ENCODE measurements at places on chromosomes 1 and 21. TPM values are rescaled to one million over a fixed set of nuclear protein-coding genes. Genes with fewer than 3 reads are reported as not detected.

KCNJ9 gene
- total RNA-seq, result not detected

DNA sequence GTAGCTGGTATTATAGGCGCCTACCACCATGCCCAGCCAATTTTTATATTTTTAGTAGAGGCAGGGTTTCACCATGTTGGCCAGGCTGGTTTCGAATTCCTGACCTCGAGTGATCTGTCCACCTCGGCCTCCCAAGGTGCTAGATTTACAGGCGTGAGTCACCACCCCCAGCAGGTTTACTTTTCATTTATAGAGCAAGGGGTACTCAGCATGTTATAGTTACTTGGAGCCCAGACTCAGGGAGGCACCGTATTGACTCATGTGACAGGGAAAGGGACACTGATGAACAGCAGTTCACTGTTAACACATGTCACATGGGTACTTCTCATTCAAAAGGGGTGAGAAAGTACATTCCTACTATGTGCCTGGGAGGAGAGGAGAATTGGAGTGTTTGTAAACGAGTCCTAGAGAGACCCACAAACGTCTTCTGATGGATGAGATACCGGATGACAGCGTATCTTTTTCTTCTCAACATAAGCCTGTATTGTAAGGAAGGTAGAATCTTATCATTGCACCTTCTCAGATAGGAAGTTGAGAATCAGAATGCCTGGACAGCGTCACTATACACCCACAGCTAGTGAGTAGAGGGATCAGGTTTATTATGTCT is 510.0 kb downstream of the USP25 start:
- H3K4me3 ChIP-seq, result no peak overlapping the region
- no peaks in the 10 kb centered on the region for H3K4me1 ChIP-seq
- no peaks in the 10 kb centered on the region for H3K27me3 ChIP-seq
- H3K27ac ChIP-seq, result no peak overlapping the region
- no peak for DNase-seq

GRCh38 chr1:22330760-22331119 is 120.9 kb upstream of the ZBTB40 start:
- H3K4me3 ChIP-seq, result no peak overlapping the region
- H3K36me3 ChIP-seq, result no peaks in the 10 kb centered on the region
- H3K27ac ChIP-seq, result no peak overlapping the region
- no peaks in the 10 kb centered on the region for H3K27me3 ChIP-seq

LCE2C gene
- not detected for total RNA-seq

GRCh38 chr21:25456672-25457071 is 150.6 kb downstream of the MRPL39 start:
- peaks cover 8% of the 10 kb centered on the region for H3K4me1 ChIP-seq
- no peak overlapping the region for H3K4me3 ChIP-seq
- no peak overlapping the region for H3K27ac ChIP-seq
- H3K36me3 ChIP-seq, result no peaks in the 10 kb centered on the region
- DNase-seq, result peak; percentile 7
- H3K27me3 ChIP-seq, result no peaks in the 10 kb centered on the region

GRCh38 chr1:161070761-161071160 is 1.1 kb upstream of the ARHGAP30 start:
- DNase-seq, result no peak
- H3K27ac ChIP-seq, result no peak overlapping the region
- peaks cover 2% of the 10 kb centered on the region for H3K36me3 ChIP-seq
- no peak overlapping the region for H3K4me3 ChIP-seq
- no peaks in the 10 kb centered on the region for H3K4me1 ChIP-seq

- DNase-seq, result no peak
- H3K4me1 ChIP-seq, result no peaks in the 10 kb centered on the region
- no peaks in the 10 kb centered on the region for H3K27me3 ChIP-seq
- H3K36me3 ChIP-seq, result no peaks in the 10 kb centered on the region
- no peak overlapping the region for H3K27ac ChIP-seq
- no peak overlapping the region for H3K4me3 ChIP-seq
Measured at GRCh38 chr1:189530162-189530561, 947.5 kb downstream of the BRINP3 start.

DNA sequence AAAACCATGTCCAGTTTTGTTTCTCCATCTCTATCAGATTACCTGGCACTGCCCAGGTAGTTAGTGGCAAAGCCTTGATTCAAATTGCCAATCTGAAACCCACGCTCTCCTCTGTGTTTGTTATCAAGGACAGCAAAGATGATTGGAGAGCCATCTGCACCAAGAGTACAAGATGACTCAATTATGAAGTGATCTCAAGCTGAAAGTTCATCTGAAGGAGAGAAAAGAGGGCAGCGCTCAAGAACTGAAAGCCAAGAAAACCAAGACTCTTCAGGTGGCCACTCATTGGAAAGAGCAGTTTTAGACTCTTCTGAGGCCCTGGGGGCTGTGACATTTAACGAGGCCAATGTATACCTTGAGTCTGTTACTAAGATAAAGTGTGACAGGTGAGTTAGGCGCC is 13.8 kb downstream of the RXRG start:
- H3K4me3 ChIP-seq, result no peak overlapping the region
- no peaks in the 10 kb centered on the region for H3K36me3 ChIP-seq
- no peaks in the 10 kb centered on the region for H3K27me3 ChIP-seq
- H3K27ac ChIP-seq, result no peak overlapping the region
- DNase-seq, result no peak

GRCh38 chr1:36251794-36252481 is 27.7 kb downstream of the THRAP3 start:
- peaks cover 57% of the 10 kb centered on the region for H3K4me1 ChIP-seq
- H3K36me3 ChIP-seq, result no peaks in the 10 kb centered on the region
- H3K27me3 ChIP-seq, result no peaks in the 10 kb centered on the region

RASSF5 gene
- 21.5 TPM for total RNA-seq

DNA sequence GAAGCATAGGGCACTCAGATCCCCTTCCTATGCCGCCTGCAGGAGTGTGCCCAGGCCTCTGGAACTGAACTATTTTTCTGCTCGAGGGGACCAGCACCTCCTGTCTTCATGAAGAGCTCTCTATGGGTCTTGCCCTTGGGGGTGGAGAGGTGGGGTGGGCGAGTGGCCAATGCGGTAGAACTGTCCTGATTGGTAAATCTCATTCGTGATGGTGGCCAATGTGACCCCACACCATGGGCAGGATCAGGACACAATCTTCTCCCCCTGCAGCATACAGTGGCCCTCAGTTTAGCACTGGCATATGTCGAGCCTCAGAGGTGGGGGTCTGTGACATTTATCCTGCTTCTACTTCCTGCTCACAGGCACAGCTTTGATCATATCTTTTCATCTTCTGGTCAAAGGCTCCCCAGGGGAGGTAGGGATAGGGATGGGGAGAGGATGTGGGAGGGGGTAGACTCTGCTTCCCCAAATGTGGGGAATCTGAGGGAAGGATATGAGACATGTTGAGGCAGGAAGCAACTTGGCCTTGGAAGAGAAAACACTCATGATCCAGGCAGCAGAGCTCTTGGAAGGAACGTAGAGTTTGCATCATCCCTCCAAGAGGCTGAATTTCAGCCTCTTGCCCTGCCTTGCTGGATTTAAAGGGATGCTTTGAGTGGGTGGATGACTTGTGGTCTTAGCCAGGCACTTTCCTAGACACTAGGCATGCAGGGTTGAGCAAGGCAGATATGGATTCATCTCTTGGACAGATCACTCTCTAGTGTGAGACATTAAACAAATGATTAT is 81.8 kb downstream of the LAMC2 start:
- no peaks in the 10 kb centered on the region for H3K36me3 ChIP-seq
- H3K27ac ChIP-seq, result no peak overlapping the region
- no peak overlapping the region for H3K4me3 ChIP-seq

TAGLN2 gene
- total RNA-seq, result 118 TPM

DNA sequence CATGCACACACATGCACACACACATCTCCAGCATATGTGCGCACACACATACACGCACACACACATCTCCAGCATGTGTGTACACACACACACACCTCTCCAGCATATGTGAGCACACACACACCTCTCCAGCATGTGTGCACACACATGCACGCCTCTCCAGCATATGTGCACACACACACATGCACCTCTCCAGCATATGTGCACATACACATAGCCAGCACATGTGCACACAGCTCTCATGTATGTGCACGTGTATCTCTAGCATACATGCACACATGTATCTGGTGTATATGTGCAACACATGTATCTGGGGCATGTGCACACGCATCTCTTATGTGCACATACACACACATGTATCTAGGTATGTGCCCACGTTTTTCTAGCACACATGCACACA is 57.9 kb downstream of the SLC19A1 start:
- H3K27me3 ChIP-seq, result no peaks in the 10 kb centered on the region
- DNase-seq, result no peak
- H3K36me3 ChIP-seq, result peaks cover 2% of the 10 kb centered on the region
- no peaks in the 10 kb centered on the region for H3K4me1 ChIP-seq
- no peak overlapping the region for H3K4me3 ChIP-seq

DNA sequence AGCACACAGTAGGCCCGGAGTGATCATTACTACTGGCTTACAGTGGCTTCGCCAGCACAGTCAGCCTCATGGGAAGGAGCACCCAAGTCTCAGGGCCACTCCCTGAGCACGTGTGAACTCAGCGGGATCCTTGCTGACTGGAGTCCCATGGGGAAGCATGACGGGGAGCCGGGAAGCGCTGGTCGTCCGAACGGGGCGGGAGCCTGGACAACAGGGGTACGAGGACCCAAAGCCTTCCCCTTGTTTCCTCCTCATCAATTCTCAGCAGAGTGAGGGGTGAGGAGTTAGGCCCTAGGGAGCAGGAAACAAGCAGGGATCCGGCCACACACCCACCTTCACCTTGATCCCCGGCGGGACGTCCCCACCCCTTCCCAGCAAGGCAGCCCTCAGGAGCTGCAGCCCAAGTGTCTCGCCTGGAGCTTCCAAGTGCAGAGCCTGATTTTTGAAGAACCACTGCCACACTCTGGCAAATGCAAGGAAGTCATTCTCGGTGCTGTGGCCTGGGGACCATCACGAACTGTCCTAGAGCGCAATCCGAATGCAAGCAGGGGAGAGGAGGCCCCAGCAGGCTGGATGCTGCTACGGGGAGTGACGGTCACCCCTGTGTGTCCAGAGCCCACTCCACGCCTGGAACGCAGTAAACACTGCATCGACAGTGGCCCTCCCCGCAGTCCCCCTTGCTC is 35.5 kb downstream of the TOMM20 start:
- H3K27ac ChIP-seq, result no peak overlapping the region
- DNase-seq, result peak; percentile 60
- no peaks in the 10 kb centered on the region for H3K36me3 ChIP-seq
- peaks cover 13% of the 10 kb centered on the region for H3K4me1 ChIP-seq

NPHP4 gene
- 48.5 TPM for total RNA-seq

DNA sequence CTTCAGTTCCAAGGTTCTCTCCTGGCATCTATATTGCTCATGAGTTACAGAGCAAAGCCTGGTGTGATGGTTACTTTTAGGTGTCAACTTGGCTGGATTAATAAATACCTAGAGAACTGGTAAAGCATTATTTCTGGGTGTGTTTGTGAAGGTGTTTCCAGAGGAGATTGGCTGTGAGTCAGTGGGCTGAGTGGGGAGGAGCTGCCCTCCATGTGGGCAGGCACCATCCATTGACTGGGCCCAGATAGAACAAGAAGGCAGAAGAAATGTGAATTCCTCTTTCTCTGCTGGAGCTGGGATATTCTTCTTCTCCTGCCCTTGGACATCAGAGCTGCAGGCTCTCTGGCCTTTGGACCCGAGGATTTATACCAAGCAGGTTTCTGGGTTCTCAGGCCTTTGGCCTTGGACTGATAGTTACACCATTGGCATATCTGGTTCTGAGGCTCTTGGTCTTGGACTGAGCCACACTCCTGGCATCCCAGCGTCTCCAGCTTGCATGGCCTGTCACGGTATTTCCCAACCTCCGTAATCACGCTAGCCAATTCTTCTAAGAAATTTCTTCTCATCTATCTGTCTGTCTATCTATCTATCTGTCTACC is 44.5 kb downstream of the B3GALT5 start:
- peak overlapping the region; percentile 75 for H3K27ac ChIP-seq
- no peak overlapping the region for H3K4me3 ChIP-seq

GRCh38 chr21:44350773-44351481 is 2.5 kb upstream of the TRPM2 start:
- no peaks in the 10 kb centered on the region for H3K36me3 ChIP-seq
- H3K27me3 ChIP-seq, result peaks cover 7% of the 10 kb centered on the region
- H3K4me3 ChIP-seq, result no peak overlapping the region

TIE1 gene
- total RNA-seq, result 14.0 TPM

GRCh38 chr1:234315091-234315541 is 58.1 kb upstream of the COA6 start:
- no peaks in the 10 kb centered on the region for H3K36me3 ChIP-seq
- DNase-seq, result no peak
- H3K4me1 ChIP-seq, result peaks cover 5% of the 10 kb centered on the region

OR2L5 gene
- not detected for total RNA-seq

- no peaks in the 10 kb centered on the region for H3K27me3 ChIP-seq
- peak overlapping the region; percentile 41 for H3K27ac ChIP-seq
- DNase-seq, result no peak
- H3K4me1 ChIP-seq, result no peaks in the 10 kb centered on the region
- no peak overlapping the region for H3K4me3 ChIP-seq
- no peaks in the 10 kb centered on the region for H3K36me3 ChIP-seq
Measured at GRCh38 chr1:2360588-2361364, 30.6 kb downstream of the MORN1 start.

- H3K4me3 ChIP-seq, result peak overlapping the region; percentile 23
- H3K27me3 ChIP-seq, result no peaks in the 10 kb centered on the region
Measured at GRCh38 chr1:1157426-1157913, 16.2 kb upstream of the TTLL10 start.

DNA sequence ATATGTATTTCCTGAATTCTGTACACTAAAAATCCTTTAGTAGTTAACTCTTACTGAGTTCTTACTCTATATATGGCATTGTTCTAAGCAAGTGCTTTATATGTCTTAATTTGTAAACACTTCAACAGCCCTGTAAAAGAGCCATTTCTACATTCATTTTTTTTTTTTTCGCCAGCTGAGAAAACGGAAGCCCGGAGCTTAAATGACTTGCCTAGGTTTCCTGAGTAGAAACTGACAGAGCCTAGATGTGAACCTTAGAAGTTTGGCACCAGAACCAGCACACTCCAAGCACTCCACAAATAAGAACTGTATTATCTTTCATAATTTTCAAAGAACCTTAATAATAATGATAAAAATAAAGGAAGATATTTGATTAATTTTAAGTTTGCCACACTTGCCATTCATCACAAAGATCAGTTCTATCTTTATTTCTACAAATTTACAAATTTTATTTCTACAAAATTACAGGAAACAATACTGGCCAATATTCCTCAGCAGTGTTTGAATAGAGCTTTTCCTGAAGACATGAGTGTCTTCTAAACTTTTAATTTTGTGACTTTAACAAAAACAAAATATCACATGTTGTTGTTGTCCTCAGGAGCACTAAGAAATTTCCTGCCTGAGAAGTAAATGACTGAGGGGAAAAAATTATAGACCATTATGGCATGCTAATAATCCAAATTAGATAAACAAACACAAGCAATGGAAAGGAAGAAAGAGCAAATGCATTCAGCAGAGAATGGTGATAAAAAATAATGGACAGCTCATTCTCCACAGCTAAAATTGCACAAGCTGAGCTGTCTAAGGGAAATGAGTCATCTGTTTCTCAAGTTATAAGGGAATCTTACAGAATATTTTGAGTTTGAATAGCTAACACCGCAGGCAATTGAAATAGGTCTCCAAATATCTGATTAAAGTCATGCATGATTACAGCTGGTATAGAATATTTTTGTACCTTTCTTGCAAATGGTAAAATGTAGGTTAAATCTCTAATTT is 71.2 kb downstream of the DPYD start:
- no peak overlapping the region for H3K27ac ChIP-seq
- no peak for DNase-seq
- no peak overlapping the region for H3K4me3 ChIP-seq
- no peaks in the 10 kb centered on the region for H3K4me1 ChIP-seq
- H3K27me3 ChIP-seq, result no peaks in the 10 kb centered on the region

GRCh38 chr1:223700388-223700918 is 11.9 kb upstream of the CAPN2 start:
- no peak overlapping the region for H3K27ac ChIP-seq
- DNase-seq, result no peak
- no peaks in the 10 kb centered on the region for H3K36me3 ChIP-seq
- no peak overlapping the region for H3K4me3 ChIP-seq
- no peaks in the 10 kb centered on the region for H3K27me3 ChIP-seq
- no peaks in the 10 kb centered on the region for H3K4me1 ChIP-seq

All from body of pancreas (tissue), 4 donors.